ENCODE measurements at places on chromosomes 16 and 17.

- no peak for DNase-seq
Observed at GRCh38 chr17:59702304-59702703, 4.9 kb downstream of the PTRH2 start.

GRCh38 chr17:48636177-48637018 lies 10.2 kb upstream of the HOXB9 start:
- DNase-seq: no peak

GRCh38 chr17:17921192-17922069 lies 50.8 kb downstream of the TOM1L2 start:
- DNase-seq: peak; percentile 93

DNA sequence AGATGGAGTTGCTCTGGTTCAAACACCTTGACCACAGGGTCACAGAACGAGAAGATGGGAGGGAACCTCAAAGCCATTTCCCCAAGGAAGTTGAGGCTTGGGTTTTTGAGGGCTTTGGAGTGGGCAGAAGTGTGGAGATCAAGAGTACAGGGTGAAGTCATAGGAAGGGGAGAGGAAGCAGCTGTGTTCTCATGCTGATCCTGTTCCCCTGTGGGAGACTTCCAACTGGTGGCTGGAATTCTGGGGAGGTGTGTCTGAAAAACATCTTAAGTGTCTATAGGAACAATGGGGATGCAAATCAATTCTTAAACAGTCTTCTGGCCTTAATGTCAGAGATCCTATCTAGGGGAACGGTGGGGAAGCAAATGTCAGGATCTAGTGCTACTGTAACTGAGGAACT lies 38.8 kb upstream of the HSBP1 start:
- no peak for DNase-seq

DNA sequence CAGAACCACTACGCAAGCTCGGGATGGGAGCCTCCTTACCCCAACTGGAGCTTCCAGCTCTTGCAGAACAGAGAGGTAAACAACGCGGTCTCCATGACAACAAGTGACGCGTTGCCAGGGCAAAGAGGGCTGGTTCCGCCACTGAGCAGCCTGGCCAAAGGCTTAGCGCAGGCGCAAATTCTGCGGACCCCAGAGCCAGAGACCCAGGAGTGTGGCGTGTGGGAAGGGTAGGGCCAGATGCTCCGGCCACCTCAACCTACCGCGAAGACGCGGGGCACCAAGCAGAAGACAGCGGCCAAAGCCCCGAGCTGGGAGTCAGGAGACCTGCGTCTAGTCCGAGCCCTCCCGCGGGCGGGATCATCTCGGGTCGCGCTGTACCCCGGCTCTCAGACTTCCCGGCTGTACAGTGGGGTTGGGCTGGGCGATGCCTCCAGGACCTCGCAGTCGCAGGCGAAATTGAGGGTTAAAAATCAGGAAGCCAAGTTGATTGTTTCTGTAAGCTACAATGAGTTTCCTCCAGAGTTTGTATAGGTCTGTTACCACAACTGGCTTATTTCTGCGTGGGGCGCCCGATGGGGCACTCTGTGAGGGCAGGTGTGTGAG lies at the start of gene TEKT1:
Gene TEKT1, minus strand, starts transcription at position 69 of the 603 bp plus-strand sequence. CDS start 1,353 bp downstream, outside the sequence.
- DNase-seq: no peak

- no peak for DNase-seq
Observed at GRCh38 chr17:44501866-44502375, 1.3 kb downstream of the GPATCH8 start.

DNA sequence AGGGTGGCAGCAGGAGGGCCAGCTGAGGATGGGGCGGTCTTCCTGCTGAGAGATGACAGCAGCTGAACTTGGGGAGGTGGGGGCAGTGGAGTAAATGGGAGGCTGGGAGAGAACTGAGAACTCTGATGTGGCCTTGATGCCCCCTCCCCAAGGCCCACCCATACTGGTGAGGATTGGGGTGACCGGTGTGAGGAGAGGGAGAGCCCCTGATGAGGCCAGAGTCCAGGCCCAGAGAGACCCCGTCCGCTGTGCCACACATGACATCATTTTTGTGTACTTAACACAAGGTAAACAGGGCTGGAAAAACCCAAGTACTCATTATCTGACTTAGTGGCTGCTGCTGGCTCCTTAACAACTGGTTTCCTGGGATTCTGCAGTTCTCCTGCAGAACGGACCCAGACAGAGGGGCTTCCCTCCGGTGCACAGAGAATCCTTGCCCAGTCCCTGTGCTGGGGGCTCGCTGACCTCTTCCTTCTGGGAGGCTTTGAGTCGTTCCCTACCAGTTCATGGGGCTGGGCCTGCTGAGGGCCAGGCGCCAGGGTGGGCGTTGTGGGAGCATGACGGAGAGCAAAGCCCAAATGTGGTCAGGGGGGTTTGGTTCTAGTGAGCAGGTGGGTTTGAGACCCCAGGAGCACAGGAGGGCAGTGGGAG lies 207.6 kb downstream of the RAB11FIP4 start:
- DNase-seq: no peak

DNA sequence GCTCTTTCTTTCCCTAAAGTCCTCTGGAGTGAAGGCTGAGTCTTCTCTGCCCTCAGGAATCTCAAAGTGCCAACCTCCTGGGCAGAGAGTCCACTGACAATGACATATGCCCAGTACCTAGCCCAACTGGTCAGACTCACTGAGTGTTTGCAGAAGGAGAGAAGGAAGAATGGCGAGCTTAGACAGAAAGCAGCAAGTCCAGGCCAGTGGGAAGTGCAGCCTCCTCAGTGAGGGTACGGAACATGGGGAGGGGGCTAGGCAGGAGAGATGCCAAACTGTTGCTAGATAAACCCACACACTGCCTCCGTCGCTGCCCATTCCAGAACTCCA lies 678 bp downstream of the EXOC7 start:
- no peak for DNase-seq

GRCh38 chr17:1949754-1950153 lies 75.4 kb downstream of the RTN4RL1 start:
- DNase-seq: no peak

DNA sequence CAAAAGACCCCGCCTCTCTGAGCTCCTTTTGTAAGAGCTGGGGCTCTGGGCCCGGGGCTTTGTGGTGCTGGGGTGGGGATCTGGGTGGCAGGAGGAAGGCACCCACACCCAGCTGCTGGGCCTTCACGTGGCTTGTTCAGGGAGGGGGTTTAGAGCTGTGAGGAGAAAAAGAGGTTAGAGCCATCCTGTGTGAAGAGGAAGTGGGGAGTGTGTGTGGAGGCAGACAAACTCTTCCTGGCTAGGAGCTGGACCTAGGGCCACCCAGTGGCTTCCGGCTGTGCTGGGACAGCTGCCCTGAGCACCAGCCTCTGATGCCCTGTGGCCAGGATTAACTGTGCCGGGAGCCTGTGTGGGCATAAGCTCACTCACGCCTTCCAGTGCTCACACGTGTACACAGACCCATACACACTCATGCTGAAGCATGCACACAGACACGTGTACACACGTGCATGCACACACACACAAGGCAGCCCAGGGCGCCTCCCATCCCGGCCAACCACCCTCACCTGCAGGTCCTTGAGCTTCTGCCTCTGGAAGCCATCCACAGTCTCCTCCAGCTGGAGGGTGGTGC lies 7.4 kb downstream of the CIBAR2 start:
- no peak for DNase-seq

- no peak for DNase-seq
Observed at GRCh38 chr16:87441886-87442580, 49.9 kb downstream of the MAP1LC3B start.

All from ACHN (cell line).